Kidney capillary endothelial cell (primary cell): ENCODE measurements at places on chromosomes 6 and 20.

- no peak for DNase-seq
Measured at GRCh38 chr20:57389695-57390603, 1.2 kb upstream of the RBM38 start.

GRCh38 chr6:15464211-15464725, 198.6 kb downstream of the DTNBP1 start:
- no peak for DNase-seq

GRCh38 chr6:48959251-48960060, 503.6 kb downstream of the MMUT start:
- DNase-seq = no peak

GRCh38 chr6:57248311-57248895, 26.3 kb upstream of the RAB23 start:
- no peak for DNase-seq

- no peak for DNase-seq
Measured at GRCh38 chr6:163422550-163422949, 8.0 kb downstream of the QKI start.

- no peak for DNase-seq
Measured at GRCh38 chr6:139239064-139239463, 52.7 kb downstream of the TXLNB start.

DNA sequence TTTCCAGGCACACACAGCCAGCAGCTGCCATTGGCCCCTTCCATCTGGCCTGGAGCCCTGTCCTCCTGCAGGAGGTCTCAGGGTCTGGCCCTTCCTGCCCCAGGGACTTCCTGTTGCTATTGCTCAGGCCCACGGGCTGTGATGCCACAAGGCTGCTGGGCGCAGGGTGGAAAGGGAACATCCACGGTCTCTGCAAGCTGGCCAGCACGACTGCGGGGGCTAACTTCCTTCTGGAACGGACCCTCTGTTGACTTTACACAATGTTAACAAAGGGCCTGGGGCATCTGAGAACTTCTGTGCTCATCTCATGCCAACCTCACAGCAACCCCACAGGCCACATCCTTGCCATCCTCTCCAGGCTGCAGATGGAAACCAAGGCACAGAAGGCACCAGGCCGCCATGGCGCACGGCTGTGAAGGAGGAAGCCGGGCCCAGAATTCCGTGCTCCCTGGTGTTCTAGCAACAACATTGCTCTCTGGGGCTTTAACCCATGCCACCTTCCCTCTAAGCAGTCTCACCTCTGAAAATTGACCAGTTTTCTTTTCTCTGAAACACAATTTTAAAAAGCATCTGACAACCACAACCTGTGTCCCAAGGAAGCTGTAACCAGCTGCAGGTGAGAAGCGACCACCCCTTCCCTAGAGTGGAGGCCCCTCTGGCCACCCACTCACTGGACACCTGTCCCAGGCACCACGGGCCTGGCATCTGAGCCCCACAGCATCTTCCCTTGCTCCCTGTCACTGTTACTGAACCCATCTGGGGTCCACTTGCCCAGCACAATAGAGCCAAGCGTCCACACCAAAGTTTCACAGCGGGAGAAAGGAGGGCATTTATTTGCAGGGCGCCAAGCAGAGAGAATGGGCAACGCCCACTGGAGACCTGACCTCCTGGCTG, 261.3 kb downstream of the CDH4 start:
- DNase-seq = no peak

- DNase-seq = peak; percentile 87
Measured at GRCh38 chr20:63972312-63973159, 2.8 kb upstream of the ZNF512B start.

DNA sequence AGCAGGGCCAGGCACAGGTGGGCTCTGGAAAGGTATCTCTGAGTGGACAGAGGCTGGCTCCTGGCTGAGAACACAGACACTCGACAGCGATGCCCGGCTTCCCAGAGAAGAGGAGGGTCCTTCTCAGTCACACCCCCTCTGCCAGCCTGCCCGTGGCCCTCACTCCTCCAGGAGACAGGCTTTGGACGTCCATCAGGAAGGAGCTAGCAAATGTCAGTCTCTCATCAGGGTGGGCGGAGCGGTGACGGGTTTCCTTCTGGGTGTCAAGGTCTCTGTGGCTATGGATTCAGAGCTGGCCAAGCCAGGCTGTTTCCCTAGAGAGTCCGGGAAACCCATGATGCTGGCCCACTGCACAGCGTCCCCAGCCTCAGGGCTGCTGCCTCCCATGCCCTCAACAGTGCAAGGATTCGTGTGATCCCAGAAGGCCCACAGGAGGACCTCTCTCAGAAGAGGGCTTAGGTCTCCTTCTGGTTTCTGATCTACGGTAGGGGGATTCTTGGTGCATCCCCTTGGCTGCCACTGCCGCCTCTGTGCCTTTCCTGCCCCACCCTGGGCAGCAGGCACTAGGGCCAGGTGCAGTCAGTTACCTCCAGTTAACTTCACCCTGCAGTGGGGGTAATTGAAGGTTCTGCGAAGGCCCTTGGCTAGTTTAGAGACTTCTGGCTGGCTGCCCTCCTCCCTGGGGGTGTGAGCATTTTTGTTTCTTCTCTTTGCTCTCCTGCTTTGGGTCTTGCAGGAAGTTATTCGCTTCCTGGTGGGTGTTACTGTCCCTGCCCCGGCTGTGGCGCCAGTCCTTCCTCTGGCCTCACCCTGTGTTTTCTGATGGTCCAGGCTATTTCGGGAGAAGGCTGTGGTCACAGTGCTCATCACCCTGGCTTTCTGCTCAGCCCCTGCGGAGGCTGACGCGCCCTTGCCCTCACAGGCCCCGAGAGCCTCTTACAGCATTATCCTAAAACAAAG, 80.2 kb downstream of the CDH4 start:
- DNase-seq = no peak

DNA sequence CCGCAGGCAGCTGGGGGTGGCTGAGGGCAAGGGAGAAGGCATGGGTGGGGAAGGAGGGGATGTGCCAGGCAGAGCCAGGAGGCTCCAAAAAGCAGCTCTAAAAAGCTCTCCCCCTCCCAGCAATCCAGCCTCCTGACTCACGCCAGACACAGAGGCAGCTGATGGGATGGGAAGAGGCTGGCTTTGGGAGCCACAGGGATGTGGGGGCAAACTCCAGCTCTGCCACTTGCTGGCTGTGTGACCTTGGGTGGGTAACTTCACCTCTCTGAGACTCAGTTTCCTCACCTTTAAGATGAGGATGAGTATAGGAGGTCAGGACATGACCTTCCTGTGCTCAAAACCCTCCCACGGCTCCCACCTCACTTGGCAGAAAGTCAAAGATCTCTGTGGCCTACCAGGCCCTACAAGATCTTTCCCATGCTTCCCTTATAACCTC, 148.9 kb downstream of the CEBPB start:
- DNase-seq = no peak

DNA sequence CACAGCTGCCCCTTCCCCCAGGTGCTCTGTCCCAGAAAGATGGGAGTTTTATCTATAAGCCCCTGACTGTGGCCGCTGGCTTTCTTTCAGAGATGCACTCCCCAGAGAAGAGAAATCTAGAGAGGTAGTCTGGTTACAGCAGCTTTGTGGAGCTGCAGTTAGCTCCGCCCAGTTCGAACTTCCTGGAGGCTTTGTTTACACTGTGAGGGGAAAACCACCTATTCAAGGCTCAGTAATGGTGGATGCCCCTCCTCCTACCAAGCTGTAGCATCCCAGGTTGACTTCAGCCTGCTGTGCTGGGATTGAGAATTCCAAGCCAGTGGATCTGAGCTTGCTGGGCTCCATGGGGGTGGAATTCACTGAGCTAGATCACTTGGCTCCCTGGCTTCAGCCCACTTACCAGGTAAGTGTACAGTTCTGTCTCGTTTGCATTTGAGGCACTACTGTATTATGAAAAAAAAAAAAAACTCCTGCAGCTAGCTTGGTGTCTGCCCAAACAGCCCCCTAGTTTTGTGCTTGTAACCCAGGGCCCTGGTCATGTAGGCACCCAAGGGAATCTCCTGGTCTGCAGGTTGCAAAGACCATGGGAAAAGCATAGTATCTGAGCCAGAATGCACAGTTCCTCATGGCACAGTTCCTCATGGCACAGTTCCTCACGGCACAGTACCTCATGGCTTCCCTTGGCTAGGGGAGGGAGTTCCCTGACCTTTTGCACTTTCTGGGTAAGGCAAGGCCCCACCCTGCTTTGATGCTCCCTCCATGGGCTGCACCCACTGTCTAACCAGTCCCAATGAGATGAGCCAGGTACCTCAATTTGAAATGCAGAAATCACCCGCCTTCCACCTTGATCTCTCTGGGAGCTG, 275.0 kb downstream of the CENPW start:
- no peak for DNase-seq

DNA sequence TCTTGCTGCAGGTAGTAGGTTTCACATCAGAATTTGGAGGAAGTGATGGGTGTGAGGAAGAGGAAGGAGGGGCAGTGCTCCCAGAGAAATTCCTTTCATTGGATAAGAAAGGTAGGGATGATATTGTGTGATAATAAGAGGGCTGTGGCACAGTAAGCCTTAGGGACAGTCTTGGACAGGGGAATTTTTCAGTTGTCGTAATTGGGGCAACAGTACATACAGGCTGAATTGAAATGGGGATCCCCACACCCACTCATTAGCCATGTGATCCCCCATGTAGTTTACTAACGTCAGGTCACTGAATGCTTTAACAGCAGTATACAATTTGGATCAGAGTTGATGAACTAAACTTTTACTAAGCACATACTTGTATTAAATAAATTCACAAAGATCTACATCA, 79.4 kb downstream of the FOXO3 start:
- DNase-seq = no peak

DNA sequence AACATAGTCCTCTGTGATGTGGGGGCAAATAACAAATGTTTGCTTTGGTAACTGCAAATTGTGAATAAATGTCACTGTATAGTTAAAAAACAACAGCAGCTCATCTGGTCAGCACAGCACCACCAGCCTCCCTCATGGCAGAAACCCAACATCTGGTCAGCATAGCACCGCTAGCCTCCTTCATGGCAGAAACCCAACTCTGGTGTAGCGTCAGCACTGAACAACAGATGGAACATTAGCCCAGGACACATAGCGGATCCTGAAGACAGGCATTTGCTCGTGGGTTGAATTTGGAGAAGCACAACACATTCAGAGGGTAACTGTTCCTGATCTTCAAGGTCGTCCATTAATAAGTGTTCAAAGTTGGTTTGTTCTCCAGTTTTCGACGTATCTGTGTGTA, 265.9 kb downstream of the DLL1 start:
- DNase-seq = no peak

- DNase-seq = no peak
Measured at GRCh38 chr6:138752017-138752416, 21.6 kb upstream of the CCDC28A start.

DNA sequence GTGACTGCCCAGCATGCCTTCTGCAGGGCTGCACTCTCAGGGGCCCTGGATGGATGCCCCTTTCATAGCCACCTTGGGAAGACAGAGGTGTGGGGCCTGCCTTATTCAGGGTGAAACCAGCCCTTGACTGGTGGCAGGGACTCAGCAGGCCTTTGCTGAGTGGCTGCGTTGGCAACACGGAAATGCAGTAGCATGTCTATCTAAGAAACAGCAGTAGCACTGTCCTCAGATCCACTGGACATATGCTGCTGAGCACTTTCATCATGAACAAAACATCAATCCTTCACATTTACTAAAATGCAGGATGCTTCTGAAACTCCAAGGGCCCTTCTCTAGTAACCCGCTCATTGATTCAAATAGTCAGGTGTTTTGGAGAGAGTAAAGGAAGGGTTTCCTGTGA, 4.9 kb upstream of the TBXT start:
- no peak for DNase-seq

DNA sequence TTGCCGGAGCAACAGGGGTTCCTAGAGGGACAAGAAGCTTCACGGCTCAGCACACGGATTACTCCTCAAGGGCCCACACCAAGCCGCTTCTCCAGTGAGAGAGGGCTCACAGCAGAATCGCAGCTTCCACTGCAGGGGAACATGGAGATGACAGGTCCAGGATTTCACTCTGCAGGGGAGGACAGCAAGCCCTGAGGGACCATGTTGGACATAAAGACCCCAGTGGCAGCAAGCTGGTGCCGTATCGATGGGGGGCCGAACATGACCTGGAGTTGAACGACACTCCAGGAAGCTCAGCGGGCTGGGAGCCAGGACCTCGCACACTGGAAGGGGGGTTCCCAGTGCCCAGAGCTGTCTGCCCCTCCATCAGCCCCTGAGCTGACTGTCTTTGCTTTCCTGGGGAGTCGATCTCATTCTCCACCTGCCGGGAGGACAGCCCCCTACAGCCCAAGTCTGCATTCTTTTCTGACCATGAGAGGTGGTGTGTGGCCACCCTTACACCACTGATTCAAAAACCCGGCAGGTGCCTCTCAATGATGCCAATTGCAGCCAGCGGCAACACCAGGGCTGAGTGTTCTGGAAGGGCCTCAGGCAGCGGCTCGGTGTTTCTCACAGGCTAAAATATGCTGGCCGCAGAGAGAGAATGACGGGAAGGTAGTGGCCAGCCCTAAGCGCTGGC, 194.5 kb upstream of the CDH4 start:
- no peak for DNase-seq

- DNase-seq = no peak
Measured at GRCh38 chr6:107962723-107963122, 4.7 kb upstream of the SEC63 start.

DNA sequence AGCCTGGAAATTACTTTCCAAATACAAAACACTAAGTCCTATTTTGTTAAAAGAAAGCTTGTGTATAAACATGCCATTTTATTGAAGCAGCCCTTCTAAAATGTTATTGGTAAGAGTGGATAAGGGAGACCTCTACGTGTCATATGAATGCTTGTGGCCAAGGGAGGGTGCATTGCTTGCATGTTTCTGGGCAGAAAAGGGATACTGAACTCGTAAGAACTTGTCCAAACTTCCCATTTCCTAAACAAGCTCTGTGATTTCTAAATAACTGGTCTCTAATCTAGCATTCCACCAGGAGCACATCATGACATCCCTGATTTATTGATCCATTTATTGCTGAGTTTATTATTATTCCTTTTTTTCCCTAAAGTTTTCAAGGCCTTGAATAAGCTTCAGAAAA, 474.1 kb downstream of the CD109 start:
- no peak for DNase-seq

- no peak for DNase-seq
Measured at GRCh38 chr6:5054245-5054873, 30.8 kb upstream of the PPP1R3G start.

DNA sequence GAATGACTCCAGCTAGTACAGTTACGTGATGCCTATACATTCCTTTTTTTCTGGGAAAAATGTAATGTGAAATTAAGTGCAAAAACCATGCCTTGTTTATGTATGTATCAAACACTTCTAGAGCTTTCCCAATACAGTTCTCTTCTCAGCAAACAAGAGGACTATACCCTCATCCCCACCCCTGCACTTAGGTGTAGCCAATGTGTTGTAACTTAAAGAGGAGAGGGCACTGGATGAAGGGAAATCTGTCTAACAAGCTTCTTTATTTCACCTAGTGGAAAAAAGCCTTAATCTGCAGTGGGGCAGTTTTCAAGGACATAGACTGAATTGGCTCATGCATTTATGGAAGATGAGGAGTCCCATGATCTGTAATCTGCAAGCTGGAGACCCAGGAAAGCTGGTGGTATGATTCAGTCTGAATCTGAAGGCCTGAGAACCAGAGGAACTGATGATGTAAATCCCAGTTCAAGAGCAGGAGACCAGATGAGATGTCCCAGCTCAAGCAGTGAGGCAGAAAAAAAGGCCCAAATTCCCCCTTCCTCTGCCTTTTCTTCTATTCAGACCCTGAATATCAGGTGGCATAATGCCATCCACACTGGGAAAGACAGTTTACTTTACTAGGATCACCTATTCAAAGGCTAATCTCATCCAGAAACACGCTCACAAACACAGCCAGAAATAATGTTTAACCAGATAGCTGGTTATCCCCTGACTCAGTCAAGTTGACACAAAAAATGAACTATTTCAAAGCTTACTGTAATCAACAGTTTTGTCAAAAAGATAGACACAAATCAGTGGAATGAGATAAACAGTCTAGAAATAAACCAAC, 25.8 kb upstream of the SLC17A3 start:
- no peak for DNase-seq
